ENCODE measurements at places on chromosomes 16 and 17.

GRCh38 chr17:72631568-72631948 is 460.9 kb downstream of the SLC39A11 start:
- DNase-seq = no peak

- DNase-seq = no peak
Measured at GRCh38 chr16:48852458-48852857, 242.5 kb upstream of the N4BP1 start.

- no peak for DNase-seq
Measured at GRCh38 chr16:69434066-69434465, 9.6 kb downstream of the CYB5B start.

DNA sequence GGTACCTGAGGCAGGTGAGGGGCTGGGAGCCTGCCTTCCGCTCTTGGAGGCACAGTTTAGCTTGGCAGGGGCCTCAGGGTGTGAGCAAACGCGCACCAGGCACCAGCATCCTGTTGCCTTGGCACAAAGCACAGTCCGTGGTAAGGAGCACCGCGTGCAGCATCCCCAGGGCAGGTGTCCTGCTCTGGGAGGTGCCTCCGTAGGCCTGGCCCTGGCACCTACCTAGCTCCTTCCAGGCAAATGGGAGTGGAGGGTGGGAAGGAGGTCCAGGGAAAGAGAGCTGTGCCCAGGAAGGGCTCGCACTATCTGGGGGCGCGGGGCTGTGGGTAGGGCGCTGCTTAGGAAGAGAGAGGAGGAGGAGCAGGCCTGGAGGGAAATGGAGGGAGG is 3.1 kb upstream of the GSE1 start:
- DNase-seq = no peak

DNA sequence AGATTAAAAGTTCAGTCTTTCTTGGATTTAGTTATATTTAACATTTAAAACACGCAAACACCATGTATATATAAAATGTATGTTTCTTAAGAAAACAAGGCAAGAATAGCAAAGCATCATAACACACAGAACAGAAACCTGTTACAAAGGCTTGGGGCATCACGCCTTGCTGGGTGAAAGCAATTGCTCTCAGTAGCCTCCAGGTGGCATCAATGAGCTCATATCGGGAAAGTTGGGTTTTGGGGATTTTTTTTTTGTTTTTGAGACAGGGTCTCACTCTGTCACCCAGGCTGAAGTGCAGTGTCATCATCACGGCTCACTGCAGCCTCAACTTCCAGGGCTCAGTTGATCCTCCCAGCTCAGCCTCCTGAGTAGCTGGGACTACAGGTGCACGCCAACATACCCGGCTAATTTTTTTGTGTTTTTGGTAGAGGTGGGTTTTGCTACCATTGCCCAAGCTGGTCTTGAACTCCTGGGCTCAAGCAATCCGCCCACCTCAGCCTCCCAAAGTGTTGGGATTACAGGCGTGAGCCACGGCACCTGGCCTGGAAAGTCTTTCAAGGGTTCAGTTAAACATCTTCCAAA is 56.9 kb downstream of the CYB5D2 start:
- DNase-seq = no peak

DNA sequence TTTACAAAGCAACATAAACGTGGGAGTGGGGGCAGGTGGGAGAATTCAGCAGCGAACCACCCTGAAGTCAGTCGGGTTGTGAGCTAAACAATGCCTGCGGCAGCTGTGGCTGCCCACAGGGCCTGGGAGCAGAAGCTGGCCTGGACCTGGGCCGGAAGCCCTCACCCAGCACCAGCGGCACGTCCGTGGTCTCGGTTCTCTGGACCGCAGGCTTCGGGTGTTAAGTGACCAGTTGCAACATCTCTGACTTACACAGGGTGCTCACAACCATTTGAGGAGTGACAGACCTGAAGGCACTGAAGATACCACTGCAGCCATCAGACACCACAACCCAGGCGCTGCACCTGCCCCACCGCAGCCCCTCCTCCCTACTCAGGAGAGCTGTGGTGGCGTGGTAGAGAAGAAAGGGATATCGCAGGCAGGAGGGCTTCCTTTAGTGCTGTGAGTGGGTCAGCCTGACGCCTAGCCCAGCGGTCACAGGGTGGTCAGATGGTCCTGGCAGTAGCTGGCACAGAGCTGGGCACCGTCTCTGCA is 33.8 kb downstream of the CBFA2T3 start:
- DNase-seq = no peak

- DNase-seq = no peak
Measured at GRCh38 chr17:50634915-50635731, 442 bp downstream of the ABCC3 start.

GRCh38 chr17:42563143-42563509 is 1.2 kb downstream of the COASY start:
- no peak for DNase-seq

- no peak for DNase-seq
Measured at GRCh38 chr17:39605492-39606433, 2.0 kb downstream of the NEUROD2 start.

- DNase-seq = no peak
Measured at GRCh38 chr17:7922845-7923628, 6.6 kb downstream of the KCNAB3 start.

All from cortex of kidney (tissue), 1 donor.